NCI-H1694 treated with DMSO at 0.1 percent for 48 hours (cell line): ENCODE measurements at places on chromosomes 2 and 18.

DNA sequence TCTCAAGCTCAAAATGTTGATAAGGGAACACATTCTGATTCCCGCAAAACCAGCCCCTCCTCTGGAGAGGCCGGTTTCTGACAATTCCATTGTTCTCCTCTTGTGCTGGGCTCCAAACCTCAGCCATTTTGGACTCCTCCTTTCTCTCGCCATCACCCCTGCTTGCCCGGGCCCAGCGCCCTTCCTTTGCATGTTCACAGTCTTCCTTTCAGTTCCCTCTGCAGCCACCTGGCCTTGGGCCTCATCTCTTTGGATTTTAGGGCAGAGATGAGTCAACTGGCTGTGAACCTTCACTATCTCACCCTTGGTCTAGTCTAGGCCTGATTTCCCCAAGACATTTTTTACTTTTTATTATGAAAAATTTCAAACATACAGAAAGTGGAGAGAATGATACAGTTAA, 155.9 kb upstream of the MAP3K20 start:
- DNase-seq: no peak

- no peak for DNase-seq
These were observed 40.6 kb downstream of the PDCL3 start for GRCh38 chr2:100603414-100603813.

DNA sequence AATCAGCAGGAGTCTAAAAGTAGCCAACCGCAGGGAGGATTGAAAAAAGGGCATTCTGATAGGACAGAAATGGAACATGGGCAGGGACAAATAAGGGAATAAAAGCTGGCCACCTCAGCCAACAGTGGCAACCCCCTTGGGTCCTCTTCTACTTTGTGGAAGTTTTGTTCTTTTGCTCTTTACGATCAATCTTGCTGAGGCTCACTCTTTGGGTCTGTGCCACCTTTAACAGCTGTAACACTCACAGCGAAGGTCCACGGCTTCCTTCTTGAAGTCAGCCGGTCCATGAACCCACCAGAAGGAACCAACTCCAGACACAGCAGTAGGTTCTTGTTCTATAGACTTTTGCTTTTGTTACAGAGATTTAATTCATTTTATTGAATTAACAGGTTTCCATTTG, 285.4 kb upstream of the CDH20 start:
- DNase-seq: no peak

DNA sequence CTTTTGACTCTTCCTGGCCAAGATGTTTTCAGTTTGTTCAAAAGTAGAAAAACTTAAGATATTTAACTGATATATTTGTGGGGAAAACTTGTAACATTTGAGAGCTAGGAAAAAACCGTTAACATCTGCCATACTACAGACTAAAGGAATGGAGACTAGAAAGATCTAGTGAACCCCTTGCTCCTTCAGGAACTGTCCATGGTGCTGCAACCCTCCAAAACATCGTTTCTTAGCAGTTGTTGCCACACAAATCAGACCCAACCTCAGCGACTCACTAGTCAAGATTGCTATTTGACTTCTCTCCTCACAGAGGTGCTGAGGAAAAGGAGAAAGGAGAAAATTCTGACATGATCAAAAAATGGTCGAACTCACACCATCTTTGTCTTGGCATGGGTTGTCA, 393.8 kb upstream of the LYPD1 start:
- DNase-seq: no peak

GRCh38 chr2:172842511-172843265, 107.0 kb downstream of the RAPGEF4 start:
- DNase-seq: no peak

- peak; percentile 77 for DNase-seq
These were observed 521 bp downstream of the MYCN start for GRCh38 chr2:15940661-15941480.
